Stimulated activated CD4-positive, alpha-beta T cell treated with anti-CD3 and anti-CD28 coated beads, Interleukin-1b, Interleukin-23, amount 100 ng/mL, for 1 hour (primary cell): ENCODE measurements at places on chromosomes 3 and 15.

DNA sequence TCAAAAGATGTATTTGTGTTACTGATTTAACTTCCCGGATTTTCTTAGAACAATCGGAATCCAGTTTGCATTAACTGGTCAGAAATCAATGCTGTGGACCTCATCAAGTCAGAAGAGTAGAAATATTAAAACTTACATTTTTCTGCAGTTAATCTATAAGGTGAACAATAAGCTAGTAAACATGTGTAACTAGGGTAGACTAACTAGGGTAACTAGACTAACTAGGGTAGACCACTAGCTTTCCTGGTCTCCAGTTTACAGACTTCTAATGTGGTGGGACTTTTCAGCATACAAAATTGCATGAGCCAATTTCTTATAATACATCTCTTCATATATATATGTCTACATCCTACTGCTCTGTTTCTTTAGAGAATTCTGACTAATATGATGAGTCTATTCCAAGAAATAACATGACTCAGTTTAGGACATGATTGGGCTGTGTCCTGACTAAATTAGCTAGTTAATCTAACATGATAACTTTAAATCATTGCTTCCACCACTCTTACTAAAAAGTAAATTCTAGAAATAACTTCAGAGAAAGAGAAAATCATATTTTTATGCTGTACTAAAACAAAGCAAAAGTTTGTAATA is 5.3 kb downstream of the PLSCR2 start:
- DNase-seq = no peak

GRCh38 chr3:112472691-112473090 is 26.6 kb downstream of the BTLA start:
- no peak for DNase-seq

GRCh38 chr15:45402955-45403877 is 24.9 kb upstream of the GATM start:
- DNase-seq = no peak

DNA sequence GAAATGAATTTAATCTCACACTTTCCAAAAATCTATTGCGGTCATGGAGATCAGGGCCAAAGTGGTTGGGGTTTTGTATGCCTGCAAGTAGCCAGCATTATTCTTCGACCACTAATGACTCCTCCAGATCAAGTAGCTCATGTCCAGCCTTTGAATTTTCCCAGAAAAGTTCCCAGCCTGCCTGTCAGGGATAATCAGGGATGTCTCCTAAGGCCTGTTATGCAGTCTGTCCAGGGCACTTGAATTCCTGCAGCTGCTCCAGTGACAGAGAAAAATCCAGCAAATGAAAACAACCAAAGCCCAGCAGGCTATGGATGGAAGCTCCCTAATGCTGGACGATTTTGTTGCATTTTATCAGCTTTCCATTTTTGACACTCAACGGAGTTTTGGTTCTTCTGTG is 215.4 kb downstream of the ADAMTSL3 start:
- no peak for DNase-seq

GRCh38 chr3:14478956-14479550 is 61.1 kb downstream of the GRIP2 start:
- DNase-seq = no peak

GRCh38 chr3:21682206-21682605 is 68.8 kb downstream of the ZNF385D start:
- no peak for DNase-seq

GRCh38 chr3:48478626-48479555 is 25.1 kb downstream of the SHISA5 start:
- no peak for DNase-seq

GRCh38 chr3:52293491-52294319 is 6.1 kb downstream of the GLYCTK start:
- no peak for DNase-seq

GRCh38 chr15:75823860-75824613 is 19.2 kb upstream of the UBE2Q2 start:
- DNase-seq = no peak

GRCh38 chr3:153246806-153247205 is 84.8 kb downstream of the RAP2B start:
- no peak for DNase-seq
